Lower lobe of right lung (tissue), 2 donors: ENCODE measurements at places on chromosomes 13 and 19.

GRCh38 chr19:31126236-31126635 is 223.0 kb downstream of the TSHZ3 start:
- no peak for DNase-seq

DNA sequence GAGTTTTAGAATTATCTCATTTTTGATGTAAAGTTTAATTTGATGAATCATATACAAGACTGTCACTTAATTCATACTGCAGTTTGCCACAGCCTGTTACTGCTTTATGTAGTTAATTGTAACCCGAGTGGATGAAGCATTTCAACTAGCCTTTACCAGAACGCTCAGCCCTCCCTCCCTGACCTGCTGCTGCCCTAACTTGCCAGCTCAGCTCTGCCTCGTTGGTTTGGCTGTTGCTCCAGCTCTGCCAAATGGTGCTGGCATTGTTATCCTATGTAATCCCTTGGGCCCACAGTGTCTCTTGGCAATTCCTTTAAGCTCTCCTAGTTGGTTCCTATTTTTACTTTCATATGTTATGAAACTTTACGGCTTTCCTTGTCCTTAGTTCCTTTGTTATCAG is 113.3 kb downstream of the LMO7 start:
- no peak for DNase-seq

DNA sequence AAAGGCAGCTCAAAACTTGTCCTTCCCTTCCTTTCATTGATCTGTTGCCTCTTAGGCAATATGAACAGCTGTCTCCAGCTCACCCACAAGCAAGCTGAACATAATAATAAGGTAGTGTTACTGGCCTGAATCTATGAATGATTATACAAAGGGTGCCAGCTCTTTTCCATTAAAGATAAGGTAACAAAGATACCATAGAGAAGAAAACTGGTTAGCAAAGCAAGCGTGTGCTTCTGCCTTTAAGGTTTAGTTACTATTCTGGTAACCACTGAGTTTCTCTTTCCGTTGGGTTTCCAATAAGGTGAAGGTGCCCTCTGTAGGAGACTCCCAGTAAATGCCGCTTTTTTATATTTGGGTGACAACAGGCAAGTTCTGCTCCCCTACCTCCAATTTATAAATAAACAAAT is 12.1 kb upstream of the DACH1 start:
- DNase-seq = no peak

DNA sequence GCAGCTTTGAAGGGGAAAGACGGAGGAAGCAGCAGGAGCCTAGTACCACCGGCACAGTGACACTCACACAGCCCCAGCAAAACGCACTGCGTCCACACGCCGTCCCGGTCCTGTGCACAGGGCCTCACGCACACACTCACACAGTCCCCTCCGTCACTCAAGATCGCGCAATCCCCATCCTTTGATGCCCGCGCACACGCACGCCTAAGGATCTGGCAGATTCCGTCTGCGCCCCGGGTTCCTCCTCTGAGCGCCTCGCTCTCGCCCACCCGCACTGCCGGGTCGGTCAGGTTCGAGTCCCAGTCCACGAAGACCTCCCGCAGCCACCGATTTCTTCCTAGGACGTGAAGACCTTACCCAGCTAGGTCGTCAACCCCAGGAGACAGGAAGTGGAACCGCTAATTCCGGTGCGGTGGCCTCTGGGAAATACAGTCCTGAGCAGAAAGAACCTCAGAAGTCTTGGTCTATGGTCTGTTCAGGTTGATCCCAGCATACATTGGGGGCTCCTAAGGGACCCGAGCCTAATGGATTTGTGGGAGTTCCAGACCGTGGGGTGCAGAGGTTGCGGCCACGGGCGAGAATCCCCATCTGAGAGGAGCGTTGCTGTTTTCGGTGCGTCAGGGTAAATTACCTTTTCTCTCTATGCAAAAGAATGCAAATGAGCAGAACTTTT is at the start of gene ZNF780B:
Gene ZNF780B, minus strand, starts transcription at position 400 of the 673 bp plus-strand sequence. CDS start 5,899 bp downstream, outside the sequence.
- peak; percentile 77 for DNase-seq

DNA sequence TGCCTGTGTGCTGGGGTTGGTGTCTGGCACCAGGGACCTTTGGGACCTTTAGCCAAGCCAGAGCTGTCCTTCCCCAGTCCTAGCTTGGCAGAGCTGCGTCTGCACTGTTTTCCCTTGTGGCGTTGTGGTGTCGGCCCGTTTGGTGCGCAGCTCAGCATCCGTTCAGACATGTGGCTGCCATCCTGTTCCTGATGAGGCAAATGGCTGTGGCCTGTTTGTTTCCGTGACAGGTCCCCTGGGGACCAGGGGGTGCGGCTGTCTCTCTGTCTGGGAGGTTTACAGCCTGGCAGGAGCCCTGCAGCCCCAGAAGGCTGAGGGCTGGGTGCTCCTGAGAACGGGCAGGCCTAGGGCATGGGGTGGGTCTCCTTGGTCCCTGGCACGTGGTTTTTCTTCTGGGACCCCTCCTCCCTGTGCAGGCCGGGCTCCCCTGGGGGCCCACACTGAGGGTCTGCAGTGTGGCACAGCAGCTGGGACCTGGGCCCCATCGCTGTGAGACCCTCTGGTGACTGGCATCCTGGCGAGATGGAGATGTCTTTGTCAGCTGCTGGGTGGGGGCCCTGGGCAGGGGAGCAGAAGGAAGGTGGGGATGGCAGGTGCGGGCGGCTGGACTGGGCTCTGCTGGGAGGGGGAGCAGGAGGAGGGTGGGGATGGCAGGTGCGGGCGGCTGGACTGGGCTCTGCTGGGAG is 4.0 kb downstream of the SPPL2B start:
- no peak for DNase-seq

DNA sequence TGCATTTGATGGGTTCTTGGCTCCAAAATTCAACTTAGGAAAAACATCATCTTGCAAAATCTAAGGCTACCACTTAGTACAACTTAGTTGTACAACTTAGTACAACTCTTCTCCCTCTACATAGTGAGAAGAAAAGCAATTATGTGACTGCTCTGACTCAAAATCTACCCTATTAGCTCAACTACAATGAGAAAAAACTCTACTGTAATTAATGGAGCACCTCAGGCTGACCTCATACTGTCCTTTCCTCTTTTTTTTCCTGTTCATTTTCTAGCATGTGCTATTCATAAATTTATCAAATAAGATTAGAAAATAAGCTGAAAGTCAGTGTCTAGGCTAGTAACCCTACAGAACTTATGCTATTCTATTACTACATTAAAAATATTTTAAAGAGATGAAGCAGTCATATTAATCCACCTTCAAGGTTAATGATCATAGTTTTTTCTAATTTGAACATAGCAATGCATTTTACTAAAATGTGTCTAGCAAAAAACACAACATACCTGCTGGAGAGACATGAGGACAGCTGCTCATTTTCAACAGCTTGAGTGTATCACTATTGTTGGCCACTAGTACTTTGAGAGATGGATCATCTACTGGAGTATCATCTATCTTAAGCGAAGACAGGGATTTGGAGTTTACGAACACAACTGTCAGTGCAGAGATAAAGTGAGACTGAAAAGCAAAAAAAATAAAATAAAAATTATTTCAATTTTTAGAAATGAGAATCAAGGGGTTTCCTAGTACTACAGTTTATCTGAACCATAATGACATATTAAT is 11.9 kb downstream of the FBXL3 start:
- DNase-seq = no peak

GRCh38 chr13:22012686-22013085 is 341.8 kb downstream of the FGF9 start:
- no peak for DNase-seq

DNA sequence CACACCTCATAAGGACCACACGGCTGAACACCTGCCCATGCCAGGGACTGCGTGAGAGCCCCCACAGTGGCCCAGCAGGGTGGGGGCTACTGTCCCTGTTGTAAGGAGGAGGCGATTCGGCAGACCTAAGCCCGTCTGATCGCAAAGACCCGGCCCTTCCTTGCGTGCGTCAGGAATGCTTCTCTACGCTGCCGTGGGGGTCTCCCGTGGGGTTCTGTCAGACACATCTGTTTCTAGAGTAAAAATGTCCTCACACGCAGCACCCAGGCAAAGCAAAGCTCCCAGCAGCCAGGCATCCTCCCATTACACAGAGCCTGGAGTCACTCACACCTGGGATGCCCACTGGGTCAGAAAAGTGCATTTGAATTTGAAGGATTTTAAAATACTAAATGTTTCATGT is 147.7 kb upstream of the SOX1 start:
- DNase-seq = no peak

DNA sequence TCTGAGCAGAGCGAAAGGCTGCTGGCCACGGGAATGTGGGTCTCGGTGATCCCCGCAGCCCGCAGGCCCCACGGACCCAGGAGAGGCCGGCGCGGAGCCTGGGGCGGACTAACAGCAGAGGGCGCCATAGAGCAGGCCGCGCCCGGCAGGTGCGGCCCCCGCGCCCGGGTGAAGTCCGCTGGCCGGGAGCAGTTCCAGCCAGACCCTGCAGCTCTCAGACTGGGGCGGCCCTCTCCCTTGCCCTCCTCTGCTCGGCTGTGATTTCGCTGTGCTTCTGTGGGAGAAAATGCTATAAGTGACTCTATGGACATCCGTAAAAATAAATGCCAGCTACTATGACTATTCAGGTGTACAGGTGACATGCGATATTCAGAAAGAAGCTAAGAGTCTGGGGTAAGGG is 37.7 kb downstream of the GSX1 start:
- peak; percentile 71 for DNase-seq

GRCh38 chr19:17654993-17655392 is 33.2 kb downstream of the UNC13A start:
- DNase-seq = no peak

DNA sequence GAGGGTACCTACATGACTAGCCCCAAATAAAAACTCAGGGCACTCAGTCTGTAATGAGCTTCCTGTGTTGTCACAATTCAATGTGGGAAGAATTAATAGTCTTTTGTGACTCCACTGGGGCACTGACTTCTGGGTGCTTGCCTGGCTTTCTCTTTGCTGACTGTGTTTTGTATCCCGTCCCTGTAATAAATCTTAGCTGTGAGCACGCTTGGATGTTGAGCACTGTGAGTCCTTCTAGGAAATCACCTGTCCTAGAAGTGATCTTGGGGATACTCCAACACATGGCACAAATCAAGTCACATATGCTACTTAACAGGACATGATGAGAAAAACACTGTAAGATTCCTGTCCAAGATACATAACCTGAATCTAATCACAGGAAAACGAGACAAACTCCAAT is 83.0 kb downstream of the USP12 start:
- DNase-seq = no peak
